Activated T-helper 2 cell treated with anti-CD3 and anti-CD28 coated beads, Interferon-gamma antibody, Interleukin-2, Interleukin-4, amounts not matched to agents 10 μg/mL and 5 μg/mL and 100 μg/mL, durations not matched to agents 14 hours and 24 hours and 36 hours (primary cell): ENCODE measurements at places on chromosomes 2 and 18.

DNA sequence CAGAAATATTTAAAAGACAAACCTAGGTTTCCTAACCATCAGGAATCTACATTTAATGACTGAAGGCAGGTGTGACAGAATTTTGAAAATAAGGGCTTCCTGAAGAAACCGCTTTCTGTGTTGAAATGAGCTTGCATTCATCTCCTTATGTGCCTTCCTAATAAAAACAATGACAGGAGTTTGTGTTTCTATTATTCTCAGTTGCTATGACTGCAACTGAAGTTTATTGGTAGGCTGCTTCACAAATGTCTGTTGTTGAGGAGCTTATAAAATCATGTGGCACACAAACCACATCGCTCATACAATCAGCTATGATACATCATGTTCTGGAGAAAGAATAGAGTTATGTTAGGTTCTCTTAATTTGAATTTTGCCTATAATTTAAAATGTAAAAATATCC is 362.7 kb upstream of the SLC8A1 start:
- H3K4me1 ChIP-seq: no peaks in the 10 kb centered on the region
- no peak overlapping the region for H3K27ac ChIP-seq
- DNase-seq: no peak
- H3K27me3 ChIP-seq: no peaks in the 10 kb centered on the region

DNA sequence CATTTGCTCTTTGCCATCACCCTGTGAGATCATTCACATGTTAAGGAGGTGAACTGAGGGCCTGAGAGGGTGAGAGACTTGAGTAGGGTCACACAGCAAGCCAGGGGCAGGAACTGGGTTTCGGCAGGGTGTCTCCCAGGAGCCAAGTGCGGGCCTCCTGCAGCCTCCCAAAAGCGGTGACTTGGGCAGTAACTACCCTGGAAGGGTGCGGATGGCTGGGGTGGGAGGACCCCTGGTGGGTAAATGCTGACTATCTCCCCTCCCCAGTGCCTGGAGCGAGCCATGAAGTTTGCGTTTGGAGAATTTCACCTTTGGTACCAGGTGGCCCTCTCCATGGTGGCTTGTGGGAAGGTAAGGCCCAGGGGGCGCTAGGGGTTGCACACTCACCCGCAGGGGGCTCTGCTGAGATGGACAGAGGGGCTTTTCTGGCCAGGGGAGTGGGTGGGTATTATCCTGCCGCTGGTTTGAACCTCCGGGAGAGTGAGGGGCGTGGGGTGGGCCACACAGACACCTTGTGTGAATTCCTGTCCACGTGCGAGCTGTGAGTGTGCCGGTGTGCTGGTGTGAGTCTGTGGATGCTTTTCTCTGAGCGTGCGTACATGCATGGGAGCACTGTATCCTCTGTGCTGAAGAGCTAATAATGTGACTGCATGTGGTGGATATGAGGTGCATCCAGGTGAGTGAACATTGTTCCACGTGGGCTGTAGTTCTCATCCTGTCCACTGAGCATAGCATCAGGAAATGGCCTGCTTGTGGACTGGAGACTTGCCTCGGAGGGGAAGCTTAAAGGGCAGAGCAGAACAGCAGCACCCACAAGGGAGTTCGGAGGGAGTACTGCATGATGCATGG is 91.0 kb upstream of the MCFD2 start:
- peaks cover 34% of the 10 kb centered on the region for H3K36me3 ChIP-seq
- H3K4me1 ChIP-seq: peaks cover 3% of the 10 kb centered on the region
- no peak overlapping the region for H3K4me3 ChIP-seq
- H3K27ac ChIP-seq: no peak overlapping the region
- H3K27me3 ChIP-seq: no peaks in the 10 kb centered on the region

DNA sequence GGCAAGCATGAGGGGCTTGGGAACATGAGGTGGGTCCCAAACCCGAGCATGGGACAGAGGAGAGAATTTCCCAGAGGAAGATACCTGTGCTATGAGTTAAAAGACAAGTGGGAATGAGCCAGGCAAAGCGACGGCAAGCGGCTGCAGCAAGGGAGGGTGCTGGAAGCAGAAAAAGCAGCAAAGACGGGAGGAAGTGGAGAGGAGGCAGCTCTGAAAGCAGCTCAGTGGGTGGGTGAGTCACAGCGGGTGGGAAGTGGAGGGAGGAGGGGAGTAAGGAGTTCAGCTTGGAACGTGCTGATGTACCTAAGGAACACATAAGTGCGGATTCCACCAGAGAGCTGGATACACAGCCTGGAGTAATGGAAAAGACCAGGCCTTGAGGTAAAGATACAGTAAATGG is 41.4 kb downstream of the THUMPD2 start:
- no peaks in the 10 kb centered on the region for H3K27me3 ChIP-seq
- DNase-seq: no peak
- peak overlapping the region; percentile 23 for H3K27ac ChIP-seq
- peaks cover 23% of the 10 kb centered on the region for H3K4me1 ChIP-seq

GRCh38 chr2:177817300-177817699 is 255.3 kb downstream of the PDE11A start:
- H3K36me3 ChIP-seq: no peaks in the 10 kb centered on the region
- no peak overlapping the region for H3K4me3 ChIP-seq
- H3K27ac ChIP-seq: no peak overlapping the region
- H3K4me1 ChIP-seq: no peaks in the 10 kb centered on the region
- peaks cover 19% of the 10 kb centered on the region for H3K27me3 ChIP-seq
- DNase-seq: no peak

DNA sequence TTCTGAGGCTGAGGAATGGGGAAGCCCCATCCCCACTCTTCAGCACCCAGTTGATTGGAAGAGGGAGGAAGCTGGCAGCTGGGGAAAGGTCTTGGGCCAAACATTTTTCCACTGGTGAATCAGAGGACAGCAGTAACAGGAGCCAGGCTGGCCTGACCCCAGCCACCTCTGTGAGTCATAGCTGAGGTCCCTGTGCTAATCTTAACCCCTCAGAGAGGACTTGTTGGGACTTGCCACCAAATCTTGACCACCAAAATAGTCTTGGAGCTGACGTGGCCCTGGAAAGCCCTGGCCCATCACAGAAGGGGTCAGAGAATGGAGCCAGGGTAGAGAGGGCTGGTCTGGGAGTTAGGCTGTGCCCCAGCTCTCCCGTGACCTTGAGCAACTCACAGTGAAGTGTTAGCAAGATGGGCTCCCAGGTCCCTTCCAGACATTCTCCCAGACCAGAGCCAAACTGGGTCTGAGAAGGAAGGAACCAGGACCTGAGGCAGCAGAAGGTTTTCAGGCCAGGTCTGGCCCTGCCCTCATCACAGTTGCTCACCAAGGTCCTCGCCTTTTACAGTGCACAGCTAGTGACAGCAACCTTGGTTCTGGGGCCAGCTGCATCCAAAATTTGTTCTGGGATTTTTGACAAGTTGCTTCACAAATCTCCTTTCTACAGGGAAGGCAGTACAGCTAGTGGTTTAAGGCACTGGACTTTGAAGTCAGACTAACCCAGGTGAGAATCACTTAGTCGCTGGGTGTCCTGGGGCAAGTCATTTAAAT is 266.6 kb downstream of the CYP26B1 start:
- no peaks in the 10 kb centered on the region for H3K36me3 ChIP-seq
- no peaks in the 10 kb centered on the region for H3K27me3 ChIP-seq
- no peak overlapping the region for H3K27ac ChIP-seq
- no peak overlapping the region for H3K4me3 ChIP-seq

DNA sequence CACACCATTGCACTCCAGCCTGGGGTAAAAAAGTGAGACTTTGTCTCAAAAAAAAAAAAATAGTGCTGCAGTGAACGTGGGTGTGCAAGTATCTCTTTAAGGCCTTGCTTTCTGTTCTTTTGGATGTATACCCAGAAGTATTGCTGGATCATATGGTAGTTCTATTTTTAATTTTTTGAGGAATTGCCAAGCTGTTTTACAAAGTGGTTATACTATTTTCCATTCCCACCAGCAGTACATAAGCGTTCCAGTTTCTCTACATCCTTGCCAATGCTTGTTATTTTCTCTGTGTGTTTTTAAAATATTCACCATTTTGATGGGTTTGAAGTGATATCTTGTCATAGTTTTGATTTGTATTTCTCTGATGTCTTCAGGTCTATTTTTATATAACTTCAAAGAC is 13.1 kb downstream of the ARMC9 start:
- H3K36me3 ChIP-seq: no peaks in the 10 kb centered on the region
- DNase-seq: no peak
- no peaks in the 10 kb centered on the region for H3K27me3 ChIP-seq
- H3K4me3 ChIP-seq: no peak overlapping the region
- no peak overlapping the region for H3K27ac ChIP-seq
- no peaks in the 10 kb centered on the region for H3K4me1 ChIP-seq

- H3K4me1 ChIP-seq: no peaks in the 10 kb centered on the region
- DNase-seq: no peak
- H3K4me3 ChIP-seq: no peak overlapping the region
- H3K27ac ChIP-seq: no peak overlapping the region
- H3K36me3 ChIP-seq: no peaks in the 10 kb centered on the region
These were observed 194.1 kb downstream of the CTIF start for GRCh38 chr18:48732767-48733424.

GRCh38 chr2:174841936-174842335 is 77.7 kb upstream of the CHRNA1 start:
- H3K27me3 ChIP-seq: peaks cover 3% of the 10 kb centered on the region
- no peak for DNase-seq
- no peak overlapping the region for H3K4me3 ChIP-seq
- H3K4me1 ChIP-seq: peaks cover 13% of the 10 kb centered on the region
- no peak overlapping the region for H3K27ac ChIP-seq
- no peaks in the 10 kb centered on the region for H3K36me3 ChIP-seq

DNA sequence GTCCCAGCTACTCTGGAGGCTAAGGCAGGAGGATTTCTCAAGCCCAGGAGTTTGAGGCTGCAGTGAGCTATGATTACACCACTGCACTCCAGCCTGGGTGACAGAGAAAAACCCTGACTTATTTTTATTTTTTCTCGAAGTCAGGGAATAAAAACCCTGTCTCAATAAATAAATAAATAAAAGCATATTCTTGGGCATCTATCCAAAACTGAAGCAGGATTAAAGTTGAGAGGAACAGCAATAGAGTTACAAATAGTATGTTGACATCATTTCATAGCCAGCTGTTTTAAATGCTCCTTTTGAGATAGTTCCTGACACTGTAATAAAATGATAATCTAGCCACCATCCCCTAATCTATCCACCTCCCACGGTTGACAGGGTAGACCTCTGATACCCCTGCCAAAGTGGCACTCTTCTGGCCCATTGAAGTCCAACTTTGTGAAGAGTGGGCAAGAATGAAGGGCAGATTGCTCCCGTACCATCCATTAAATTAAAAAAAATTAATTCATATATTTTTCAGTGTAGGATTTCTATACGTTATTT is 42.3 kb upstream of the LPIN2 start:
- peaks cover 40% of the 10 kb centered on the region for H3K4me1 ChIP-seq
- H3K36me3 ChIP-seq: peaks cover 20% of the 10 kb centered on the region
- no peak overlapping the region for H3K4me3 ChIP-seq
- no peak for DNase-seq

GRCh38 chr18:76353046-76353445 is 142.0 kb downstream of the ZNF516 start:
- no peaks in the 10 kb centered on the region for H3K36me3 ChIP-seq
- peaks cover 6% of the 10 kb centered on the region for H3K4me1 ChIP-seq
- peaks cover 3% of the 10 kb centered on the region for H3K27me3 ChIP-seq
- DNase-seq: no peak
- no peak overlapping the region for H3K27ac ChIP-seq

DNA sequence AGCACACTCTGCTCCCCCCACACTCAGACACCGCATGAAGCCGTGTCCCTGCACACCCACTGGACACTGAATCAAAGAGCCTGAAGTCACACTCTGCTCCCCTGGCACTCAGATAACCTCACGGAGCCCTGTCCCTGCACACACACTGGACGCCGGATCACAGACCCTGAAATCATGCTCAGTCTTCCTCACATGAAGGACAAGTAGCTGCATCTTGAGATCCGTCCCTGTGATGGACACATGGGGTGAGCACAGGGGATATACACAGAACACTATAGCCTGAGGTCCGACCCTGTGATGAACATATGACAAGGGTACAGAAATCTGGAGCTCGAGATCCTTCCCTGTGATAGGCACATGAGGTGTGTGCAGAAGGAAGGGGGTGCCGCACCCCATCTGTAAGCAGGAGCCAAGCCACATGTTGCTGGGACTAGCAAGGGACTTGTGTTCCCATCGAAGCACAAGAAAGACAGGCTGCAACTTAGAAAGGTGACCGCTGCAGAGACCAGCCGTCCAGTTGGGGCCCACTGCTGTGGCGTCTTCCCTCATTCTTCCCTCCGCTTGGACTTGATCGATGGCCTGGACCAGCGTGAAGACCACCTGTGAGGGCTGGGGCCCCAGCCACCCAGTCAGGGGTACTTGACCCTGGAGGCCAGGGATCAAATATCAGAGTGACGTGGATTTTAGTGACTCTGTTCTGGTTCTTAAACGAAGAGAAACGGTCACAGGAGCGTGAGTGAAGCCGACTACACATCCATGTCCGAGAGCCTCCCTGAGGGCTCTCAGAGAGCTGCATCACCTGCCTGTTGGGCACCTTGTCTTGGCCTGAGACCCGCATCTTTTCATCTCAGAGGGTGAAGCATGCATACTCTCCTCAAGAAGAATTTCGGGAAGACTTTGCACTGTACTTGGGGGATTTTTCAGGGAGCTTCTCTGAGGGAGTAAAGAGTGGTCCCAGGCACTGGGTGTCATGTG is 391.7 kb upstream of the SALL3 start:
- no peak overlapping the region for H3K4me3 ChIP-seq
- H3K4me1 ChIP-seq: no peaks in the 10 kb centered on the region
- no peak for DNase-seq
- H3K27ac ChIP-seq: no peak overlapping the region
- H3K27me3 ChIP-seq: no peaks in the 10 kb centered on the region

DNA sequence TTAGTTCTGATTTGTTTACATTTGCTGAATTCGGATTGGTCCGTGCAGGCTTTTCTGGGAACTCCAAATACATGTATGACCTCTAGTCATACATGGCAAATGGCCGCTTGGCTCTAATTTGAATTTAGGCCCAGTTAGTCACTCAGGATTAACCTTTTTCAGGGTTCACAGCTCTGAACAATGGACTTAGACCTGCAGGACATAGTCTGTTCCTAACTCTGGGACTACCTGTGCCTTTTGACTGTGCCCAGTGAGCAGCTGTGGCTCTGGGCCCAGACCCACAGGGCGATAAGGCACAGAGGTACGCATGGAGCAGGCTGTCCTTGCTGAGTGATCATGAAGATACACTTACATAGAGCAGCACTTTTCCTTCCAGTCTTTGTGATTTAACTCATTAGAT is 28.5 kb downstream of the IL37 start:
- H3K27me3 ChIP-seq: peaks cover 27% of the 10 kb centered on the region
- H3K36me3 ChIP-seq: no peaks in the 10 kb centered on the region
- DNase-seq: no peak
- H3K4me3 ChIP-seq: no peak overlapping the region

DNA sequence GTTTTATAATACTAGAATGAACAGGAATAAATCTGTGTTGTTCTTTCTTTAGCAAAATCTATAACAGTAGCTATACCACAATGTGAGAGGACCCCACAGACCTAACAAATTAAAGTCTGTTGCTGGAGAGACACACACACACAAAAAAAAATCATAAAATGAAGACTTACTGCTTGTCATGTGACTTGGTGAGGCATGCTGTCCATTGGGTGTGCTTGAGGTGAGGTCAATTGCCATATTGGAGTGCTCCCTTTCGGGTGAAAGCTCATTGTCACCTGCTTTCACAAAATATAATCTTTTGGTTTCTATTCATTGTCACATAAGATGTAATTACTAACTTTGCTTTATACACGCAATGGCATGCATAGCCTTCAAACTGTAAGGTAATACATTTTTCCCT is 3.9 kb downstream of the IKZF2 start:
- DNase-seq: no peak
- peak overlapping the region; percentile 22 for H3K4me3 ChIP-seq
- H3K27me3 ChIP-seq: peaks cover 56% of the 10 kb centered on the region
- peaks cover 32% of the 10 kb centered on the region for H3K4me1 ChIP-seq
